PC-3 (cell line): ENCODE measurements at places on chromosomes 4 and X. TPM values are rescaled to one million over a fixed set of nuclear protein-coding genes. Genes with fewer than 3 reads are reported as not detected.

ARR3 gene
- total RNA-seq, result not detected in 2 replicates

FAM9C gene
- total RNA-seq, result not detected in 2 replicates

DNA sequence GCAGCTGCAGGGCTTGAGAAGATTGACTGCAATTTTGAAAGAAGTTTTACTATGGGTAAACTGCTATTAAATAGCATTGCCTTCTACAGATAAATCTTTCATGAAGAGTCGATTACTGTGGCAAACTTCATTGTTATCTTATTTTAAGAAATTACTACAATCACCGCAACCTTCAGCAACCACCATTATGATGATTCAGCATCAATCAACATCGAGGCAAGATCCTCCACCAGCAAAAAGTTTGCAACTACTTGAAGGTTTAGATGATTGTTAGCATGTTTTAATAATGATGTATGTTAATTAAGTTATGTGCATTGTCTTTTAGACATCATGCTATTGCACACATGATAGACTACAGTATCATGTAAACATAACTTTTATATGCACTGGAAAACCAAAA lies 1511.0 kb downstream of the FSTL5 start:
- H3K4me3 ChIP-seq, result no peak overlapping the region
- H3K27ac ChIP-seq, result no peak overlapping the region
- no peaks in the 10 kb centered on the region for H3K36me3 ChIP-seq
- H3K27me3 ChIP-seq, result no peaks in the 10 kb centered on the region

DNA sequence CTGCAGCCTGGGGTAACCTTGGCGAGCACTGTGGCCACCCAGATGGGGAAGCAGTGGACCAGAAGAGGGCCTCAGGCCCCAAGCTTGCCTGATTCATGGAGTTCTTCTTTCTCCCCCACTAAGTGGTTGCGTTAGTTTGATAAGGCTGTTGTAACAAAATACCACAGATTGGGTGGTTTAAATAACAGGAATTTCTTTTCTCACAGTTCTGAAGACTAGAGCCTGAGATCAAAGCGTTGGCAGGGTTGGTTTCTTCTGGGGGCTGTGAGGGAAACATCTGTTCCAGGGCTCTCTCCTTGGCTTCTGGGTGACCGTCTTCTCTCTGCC lies 105.7 kb upstream of the GATB start:
- no peak overlapping the region for H3K27ac ChIP-seq
- no peaks in the 10 kb centered on the region for H3K4me1 ChIP-seq
- H3K27me3 ChIP-seq, result no peaks in the 10 kb centered on the region
- DNase-seq, result no peak
- no peak overlapping the region for H3K4me3 ChIP-seq
- H3K36me3 ChIP-seq, result no peaks in the 10 kb centered on the region
